ENCODE measurements at places on chromosomes 4 and X.

- no peak for DNase-seq
These were observed 47.8 kb downstream of the ZCCHC13 start for GRCh38 chrX:74351760-74352159.

DNA sequence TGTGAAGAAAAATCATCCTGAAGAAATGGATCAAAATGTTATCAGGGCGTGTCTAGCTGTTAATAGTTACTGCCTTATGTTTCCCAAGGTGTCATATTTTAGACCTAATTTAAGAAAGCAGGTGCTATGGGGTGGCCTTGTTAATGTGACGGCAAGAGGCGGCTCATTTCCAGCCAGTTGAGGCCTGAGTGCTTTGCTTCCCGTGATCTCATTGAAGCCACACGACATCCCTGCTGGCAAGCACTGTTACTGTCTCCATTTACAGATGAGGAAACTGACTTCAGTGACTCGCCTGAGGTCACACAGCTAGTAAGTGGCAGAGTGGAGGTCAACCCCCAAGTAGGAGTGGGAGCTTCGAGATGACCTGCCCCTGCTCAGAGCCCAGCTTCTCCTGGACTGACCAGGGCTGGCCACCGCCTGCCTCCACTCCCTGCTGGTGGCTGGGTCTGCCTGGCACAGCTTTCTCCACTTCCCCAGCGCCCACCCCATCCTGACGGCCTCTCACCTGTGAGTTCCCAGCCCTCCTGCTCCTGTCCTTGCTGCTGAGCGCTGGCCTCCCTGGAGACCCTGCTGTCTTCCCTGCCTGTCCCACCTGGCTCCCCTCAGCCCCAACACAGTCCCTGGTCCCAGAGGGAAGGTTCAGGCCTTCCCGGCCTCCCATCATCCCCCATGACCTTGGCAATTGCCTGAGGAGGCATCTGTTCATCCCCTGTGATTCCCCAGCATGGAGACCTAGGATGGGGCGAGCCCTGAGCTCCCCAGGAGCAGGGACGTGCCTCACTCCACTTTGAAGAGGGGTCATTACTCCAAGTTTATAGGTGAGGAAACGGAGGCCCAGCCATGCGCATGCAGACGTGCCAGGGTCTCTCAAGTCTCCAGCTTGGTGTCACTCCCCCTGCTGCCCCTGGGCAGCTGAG is 47.7 kb upstream of the SORCS2 start:
- no peak for DNase-seq

- no peak for DNase-seq
These were observed 9.8 kb downstream of the DCAF8L2 start for GRCh38 chrX:27599928-27600327.

DNA sequence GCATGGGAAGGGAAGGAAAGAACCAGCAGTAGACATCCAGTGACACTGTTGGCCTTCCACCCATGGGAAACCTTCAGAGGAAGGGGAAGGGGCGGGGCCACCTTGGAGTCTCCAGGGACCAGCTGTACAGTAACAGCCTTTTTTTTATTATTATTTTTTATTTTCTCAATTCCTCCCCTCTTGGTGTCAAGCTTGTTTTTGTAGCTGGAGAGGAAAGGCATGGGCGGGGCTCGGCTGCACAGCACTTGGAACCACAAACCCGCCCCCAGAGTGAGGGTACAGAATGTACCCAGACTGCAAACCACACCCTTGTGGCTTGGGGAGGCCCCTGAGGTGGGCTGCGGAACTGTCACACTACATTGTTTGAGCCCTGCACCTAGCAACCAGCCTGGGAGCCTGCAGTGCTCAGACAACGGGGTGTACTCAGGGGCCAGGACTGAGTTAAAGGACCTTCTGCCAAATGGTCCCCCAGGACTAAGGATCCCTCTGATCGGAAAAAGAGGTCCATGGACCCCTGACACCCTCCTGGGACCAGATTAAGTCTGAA is 45.7 kb downstream of the PRPS1 start:
- no peak for DNase-seq

DNA sequence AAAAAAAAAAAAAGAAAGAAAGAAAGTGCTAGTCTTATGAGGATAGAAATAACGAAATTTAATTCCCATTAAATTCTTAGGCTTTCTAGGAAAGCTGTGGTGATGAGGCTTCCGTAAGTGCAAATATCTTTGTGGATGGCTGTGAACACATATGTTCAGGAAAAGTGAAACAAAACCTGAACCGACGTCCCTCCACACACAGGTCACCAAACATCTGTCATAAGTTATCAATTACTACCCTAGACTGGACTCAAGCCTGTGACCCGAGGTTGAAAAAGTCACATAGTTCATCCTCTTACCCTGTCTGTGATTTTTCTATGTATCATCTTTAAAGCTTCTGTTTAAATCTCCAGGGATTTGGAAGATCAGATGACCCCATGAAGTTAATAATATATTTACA is 24.8 kb downstream of the HHIP start:
- no peak for DNase-seq

- no peak for DNase-seq
These were observed 455.3 kb downstream of the PDHA2 start for GRCh38 chr4:96295143-96295741.

DNA sequence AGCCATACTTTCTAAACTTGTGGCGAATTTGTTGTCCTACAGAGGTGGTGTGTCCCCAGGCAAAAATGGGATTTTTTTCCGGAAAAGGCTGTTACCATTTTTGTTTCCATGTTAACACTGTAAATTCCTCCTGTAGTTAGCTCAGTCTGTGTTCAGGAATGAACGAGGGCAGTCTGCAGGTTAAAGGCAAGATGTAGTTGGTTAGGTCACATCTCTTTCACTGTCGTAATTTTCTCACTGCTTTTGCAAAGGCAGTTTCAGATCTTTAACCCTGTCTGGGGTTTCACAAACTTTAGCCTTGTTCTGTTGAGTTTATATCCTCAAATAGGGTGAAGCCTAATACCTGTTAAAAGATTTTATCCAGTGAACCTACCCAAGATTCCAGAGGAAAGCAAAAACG is 50.5 kb upstream of the PUDP start:
- DNase-seq = no peak

DNA sequence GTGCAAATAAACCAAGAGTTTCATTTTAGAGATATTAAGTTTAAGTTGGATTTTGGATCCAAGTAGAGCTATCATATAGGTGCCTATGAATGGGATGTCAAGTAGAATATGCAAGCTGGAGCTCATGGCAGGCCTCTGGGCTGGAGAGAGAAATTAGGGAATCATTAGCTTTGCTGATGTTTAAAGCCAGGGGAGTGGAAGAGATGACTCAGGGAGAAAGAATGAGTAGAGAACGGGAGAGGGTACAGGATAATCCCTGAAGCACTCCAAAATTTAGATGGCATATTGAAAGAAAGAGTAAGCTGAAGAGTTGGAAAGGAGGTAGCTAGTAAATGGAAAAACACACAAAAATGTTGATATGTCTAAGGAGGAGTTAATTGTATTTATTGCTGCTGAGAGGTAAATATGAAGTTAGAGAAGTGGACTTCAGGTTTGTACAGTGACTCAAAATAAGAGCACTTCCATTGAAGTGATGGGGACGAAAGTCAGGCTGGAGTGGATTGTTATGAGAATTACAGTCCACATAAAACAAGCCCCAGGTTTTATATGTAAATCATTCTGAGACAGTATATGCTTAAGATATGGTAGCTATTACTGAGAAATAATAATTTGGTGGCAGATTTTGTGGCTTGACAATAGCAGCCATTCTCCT is 72.5 kb upstream of the GRXCR1 start:
- DNase-seq = no peak

DNA sequence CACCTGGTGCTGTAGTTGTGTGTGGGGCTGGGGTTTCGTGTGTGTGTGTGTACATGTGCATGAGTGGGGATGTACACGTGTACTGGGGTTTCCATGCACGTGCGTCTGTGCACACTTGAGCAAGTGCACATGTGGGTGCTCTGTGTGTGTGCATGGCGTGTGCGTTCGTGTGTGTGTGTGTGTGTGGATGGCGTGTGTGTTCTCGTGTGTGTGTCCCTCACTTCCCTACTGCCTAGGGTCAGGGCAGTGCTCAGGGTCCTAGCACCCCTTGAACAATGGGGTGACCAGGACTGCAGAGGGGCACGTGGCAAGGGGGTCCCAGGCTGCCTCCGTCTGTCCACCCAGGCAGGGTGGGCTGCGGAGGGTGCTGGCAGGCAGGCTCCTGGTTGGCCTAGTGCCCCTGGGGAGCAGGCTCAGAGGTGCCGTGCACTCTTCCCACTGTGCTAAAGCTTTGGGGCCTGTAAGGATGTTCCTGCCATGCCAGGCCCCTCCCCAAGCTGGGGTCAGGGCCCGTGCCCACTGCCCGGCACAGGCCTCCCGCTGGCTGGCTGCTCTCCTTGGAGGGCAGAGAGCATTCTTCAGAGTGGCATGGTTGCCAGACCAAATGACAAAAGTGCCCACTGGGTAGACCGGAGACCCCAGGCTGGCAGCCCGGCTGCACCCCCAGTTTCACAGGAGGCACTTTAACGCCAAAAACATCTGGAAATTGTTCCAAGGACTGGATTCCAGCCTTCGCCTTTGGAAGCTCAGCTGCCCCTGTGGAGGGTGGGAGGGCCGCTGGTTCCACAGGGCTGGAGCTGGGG is 29.1 kb downstream of the FGFRL1 start:
- DNase-seq = no peak

GRCh38 chr4:166458756-166459155 is 585.7 kb downstream of the TLL1 start:
- no peak for DNase-seq

GRCh38 chr4:144647095-144647561 is 1.2 kb downstream of the HHIP start:
- no peak for DNase-seq

DNA sequence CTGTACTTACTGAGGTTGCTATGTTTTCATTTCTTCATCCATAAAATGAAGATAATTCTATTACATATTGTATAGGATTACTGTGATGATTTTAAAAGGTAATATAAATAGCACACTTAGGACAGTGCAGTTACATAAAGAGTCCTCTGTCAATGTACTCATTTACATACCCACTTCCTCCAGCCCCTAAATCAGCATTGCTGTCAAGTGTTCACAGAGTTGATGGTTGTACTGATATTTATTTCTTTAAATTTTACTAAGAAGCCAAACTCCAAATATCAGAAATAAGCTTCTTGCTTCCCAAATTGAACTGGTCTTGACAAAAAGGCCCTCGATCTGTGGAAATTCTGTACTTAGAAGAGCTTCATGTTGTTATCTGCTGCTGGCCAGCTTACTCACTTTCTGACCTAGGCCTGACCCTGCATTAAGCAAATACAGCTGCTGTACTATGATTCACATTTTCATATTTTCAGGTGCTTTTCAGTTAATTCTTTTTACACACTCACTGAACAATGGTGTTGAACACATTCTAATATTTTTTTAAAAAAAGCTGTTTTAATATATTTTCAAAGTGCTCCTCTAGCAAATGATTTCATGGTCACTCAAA is 259.6 kb downstream of the UNC5C start:
- DNase-seq = no peak

GRCh38 chrX:119614776-119615175 is 8.6 kb upstream of the NKRF start:
- no peak for DNase-seq

DNA sequence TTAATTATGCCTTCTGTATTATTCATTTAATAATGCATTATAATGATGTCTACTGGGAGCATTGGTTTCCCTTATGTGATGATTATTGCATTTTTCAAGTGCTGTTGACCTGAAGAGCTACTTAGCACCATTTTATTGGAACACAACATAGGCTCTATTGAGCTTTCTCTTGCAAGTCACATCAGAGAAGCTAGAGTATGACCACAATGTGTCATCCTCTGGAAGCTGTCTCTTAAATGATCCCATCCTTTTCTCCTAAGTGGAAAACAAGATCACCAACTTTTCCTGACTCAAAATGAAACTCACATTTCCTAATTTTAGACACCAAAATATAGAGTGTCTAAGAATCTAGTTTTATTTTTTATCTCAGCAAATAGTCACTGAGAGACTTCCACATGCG is 1451.9 kb downstream of the PCDH7 start:
- no peak for DNase-seq

- no peak for DNase-seq
These were observed 80.0 kb downstream of the FHIP1A start for GRCh38 chr4:151488968-151489367.

DNA sequence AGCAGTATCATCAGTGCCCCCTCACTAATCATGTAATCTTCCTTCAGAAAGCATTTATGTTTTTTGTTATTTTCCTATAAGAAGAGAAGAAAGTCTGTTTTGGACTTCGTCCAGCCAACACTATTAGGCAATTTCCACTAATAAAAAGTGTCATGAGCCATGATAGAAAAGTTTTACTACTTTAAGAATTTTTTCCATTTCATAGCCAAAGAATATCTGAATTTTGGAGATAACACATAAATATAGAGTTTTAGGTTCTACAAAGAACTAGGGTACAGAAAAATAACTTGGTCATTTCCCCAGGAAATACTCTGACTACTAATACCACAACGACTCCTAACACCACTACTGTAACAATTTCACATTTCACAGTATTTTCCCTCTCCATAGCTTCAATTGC is 41.8 kb upstream of the VEGFC start:
- no peak for DNase-seq

GRCh38 chr4:75235359-75235951 is 278.7 kb downstream of the RCHY1 start:
- no peak for DNase-seq

- no peak for DNase-seq
These were observed 26.8 kb upstream of the GRXCR1 start for GRCh38 chr4:42865572-42866189.

DNA sequence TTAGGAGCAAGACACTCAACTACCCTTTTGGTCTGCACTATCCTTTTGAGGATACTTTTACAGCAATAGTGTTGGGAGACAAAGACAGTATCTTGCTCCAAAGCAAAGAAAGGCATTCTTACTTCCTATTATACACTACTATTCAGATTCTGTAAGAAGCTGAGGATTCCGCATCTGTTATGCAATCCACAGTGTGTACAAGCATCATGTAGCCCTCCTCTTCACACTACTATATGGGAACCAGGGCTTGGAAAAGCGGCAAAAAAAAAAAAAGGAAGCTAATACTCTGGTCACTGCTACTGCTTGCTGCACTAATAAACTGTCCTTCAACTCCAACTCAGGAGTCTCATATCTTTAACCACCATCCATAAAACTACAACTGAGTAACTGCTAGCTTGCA is 59.1 kb downstream of the FBXW7 start:
- no peak for DNase-seq

Measured in NCI-H1436 treated with DMSO at 0.1 percent for 48 hours (cell line).